ENCODE measurements at places on chromosomes 5 and 9. TPM values are rescaled to one million over a fixed set of nuclear protein-coding genes. Genes with fewer than 3 reads are reported as not detected.

DNA sequence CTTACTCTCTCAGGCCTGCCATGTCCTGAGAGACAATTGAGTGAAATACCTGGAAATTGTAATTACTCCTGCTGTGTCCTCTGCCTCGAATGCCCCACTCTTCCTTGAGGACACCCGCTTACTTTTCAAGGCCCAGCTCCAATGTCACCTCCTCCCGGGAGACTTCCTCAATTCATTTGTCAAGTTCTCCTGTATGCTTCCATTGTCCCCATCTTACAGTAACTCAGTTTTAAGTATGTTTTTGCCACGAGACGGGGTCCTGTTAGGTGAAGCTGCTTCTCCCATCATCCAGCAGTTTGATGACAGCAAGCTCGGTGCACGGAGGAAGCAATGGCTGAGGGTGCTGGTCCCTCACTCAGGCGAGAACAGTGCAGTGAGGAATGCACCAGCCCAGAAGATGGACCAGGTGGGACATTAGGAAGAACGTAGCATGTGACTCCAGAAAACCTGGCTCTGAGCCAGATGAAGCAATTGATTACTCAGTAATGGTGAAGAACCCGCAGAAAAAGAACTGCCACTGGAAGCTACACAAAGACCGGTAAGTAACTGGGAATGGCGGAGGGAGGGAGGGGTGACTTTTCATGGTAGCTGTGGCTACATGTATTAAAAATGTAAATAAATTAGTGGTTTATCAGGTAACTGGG, 274.8 kb downstream of the DENND1A start:
- H3K4me1 ChIP-seq: no peaks in the 10 kb centered on the region
- no peak for DNase-seq
- no peak overlapping the region for H3K4me3 ChIP-seq
- H3K36me3 ChIP-seq: no peaks in the 10 kb centered on the region
- no peak overlapping the region for H3K27ac ChIP-seq
- no peaks in the 10 kb centered on the region for H3K27me3 ChIP-seq

GRCh38 chr5:61817472-61818326, 485.6 kb downstream of the ZSWIM6 start:
- no peak overlapping the region for H3K4me3 ChIP-seq
- no peaks in the 10 kb centered on the region for H3K36me3 ChIP-seq
- no peak overlapping the region for H3K27ac ChIP-seq
- no peaks in the 10 kb centered on the region for H3K27me3 ChIP-seq

DNA sequence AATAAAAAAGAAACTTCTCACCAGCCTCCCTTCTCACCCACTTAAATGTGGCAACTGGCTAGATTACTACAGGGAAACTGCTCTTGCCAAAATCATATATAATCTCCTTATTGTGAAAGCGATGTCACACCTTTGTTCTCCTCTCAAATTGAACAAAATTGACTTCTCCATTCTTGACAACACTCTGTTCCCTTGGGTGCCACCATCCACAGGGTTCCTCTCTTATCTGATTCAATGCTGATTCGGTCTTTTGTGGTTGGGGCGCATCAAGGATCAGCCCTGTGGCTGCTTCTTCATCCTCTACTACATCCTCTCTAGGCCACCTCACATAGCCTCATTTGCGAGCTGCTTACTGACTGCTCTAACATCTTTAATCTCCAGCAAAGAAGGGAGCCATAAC, 86.1 kb downstream of the EDIL3 start:
- peaks cover 2% of the 10 kb centered on the region for H3K27me3 ChIP-seq
- no peak overlapping the region for H3K4me3 ChIP-seq
- H3K4me1 ChIP-seq: peaks cover 4% of the 10 kb centered on the region
- no peaks in the 10 kb centered on the region for H3K36me3 ChIP-seq

DNA sequence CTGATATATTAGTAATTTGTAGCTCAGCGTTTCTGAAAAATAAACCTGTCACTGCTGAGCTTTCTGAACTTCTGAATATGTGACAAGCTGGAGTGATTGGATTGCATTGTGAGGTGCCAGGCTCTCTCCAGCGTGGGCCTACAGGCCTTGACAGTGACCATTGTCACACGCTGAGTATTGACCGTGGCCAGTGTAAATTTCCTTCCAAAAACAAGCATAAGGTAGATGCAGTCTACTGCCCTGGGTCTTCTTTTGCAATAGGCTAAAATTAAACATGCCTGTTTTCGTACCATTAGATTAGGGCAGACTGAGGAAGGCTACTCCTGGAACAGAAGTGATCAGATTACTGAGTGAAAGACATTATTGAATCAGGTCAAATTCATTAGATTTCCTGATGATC, 60.2 kb downstream of the SPEF2 start:
- DNase-seq: no peak
- H3K36me3 ChIP-seq: no peaks in the 10 kb centered on the region
- H3K27ac ChIP-seq: no peak overlapping the region
- no peaks in the 10 kb centered on the region for H3K4me1 ChIP-seq

DNA sequence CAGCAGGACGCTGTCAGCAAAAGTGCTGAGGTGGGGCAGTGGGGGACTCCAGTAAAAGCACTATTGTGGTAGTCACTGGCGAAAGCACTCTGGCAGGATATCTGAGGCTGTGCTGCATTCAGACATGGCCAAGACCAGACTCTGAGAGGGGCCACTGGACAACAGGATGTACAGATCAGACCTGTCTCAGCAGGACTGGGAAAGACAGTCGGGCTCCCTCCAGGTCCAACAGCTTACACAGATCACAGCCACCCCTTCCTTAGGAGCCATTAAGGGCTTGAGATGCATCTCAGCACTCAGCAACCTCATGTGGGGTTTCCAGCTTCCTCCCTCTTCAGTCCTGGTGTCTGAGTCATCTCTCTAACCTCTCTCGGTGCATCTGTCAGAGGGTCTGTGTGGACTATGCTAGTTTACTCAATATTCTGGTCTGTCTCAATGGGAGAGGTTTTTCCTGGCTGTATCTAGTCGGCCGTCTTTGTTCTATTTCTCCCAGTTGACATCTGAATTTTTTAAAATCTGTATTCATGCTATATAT, 154.5 kb downstream of the CWC27 start:
- no peaks in the 10 kb centered on the region for H3K36me3 ChIP-seq
- no peak overlapping the region for H3K27ac ChIP-seq
- no peaks in the 10 kb centered on the region for H3K4me1 ChIP-seq
- no peak overlapping the region for H3K4me3 ChIP-seq
- no peak for DNase-seq

DNA sequence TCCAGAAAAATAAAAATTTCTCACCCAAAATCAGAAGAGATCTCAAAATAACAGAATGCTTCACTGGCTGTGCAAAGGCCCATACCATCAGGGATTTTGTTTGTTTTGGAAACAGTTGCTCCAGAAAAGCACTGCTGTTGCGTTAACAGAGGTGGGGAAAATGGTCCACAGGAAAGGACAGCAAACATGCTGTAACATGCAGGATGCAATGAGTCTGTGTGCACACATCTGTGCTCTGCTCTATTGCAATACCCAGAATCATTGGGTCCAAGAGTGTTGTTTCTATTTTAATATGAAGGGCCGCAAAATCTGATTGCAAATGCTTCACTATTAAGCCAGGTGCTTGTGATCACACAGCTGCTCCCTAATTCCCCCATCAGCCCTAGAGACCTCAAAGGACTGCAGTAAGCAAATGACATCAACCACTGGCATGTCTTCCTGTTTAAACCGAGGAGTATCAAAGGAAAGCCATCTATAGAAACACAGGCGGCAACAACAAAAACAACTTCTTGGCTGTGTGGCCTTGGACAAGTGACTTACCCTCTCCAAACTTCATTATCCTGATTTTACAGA, 141.0 kb downstream of the DCP2 start:
- H3K4me1 ChIP-seq: peaks cover 28% of the 10 kb centered on the region
- H3K4me3 ChIP-seq: no peak overlapping the region
- peaks cover 7% of the 10 kb centered on the region for H3K36me3 ChIP-seq
- no peak overlapping the region for H3K27ac ChIP-seq
- no peaks in the 10 kb centered on the region for H3K27me3 ChIP-seq

GRCh38 chr9:15135164-15135792, 171.7 kb downstream of the TTC39B start:
- no peaks in the 10 kb centered on the region for H3K27me3 ChIP-seq
- H3K4me1 ChIP-seq: no peaks in the 10 kb centered on the region
- no peak overlapping the region for H3K4me3 ChIP-seq
- peak; percentile 25 for DNase-seq
- no peak overlapping the region for H3K27ac ChIP-seq

DNA sequence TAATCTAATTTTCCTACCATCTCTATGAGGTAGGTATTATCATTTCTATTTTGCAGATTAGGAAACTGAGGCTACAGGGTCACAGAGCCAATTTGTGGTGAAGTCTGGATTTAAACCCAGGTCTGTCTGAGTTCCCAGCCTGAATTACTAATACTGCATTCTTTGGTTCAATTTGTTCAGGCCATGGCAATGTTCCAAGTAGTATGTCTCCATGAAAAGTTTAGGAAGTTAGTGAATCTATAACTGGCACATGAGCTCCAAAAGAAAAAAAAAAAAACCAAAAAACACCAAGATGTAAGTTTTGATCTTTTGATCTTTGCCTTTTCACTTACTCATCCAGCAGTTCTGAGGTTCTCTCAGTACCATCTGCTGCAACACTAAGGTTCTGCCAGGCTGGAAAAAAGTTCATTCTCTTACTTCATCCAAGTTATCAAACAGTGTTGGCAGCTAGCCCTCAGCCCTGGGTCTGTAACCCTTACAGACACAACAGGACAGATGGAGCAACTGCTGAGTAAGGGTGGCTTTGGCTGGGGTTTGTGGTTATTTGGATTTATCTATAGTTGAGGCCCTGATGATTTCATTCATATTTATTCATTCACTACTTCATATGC, 4.4 kb upstream of the TMEM268 start:
- DNase-seq: no peak
- peaks cover 13% of the 10 kb centered on the region for H3K4me1 ChIP-seq
- H3K36me3 ChIP-seq: no peaks in the 10 kb centered on the region
- no peak overlapping the region for H3K4me3 ChIP-seq
- H3K27ac ChIP-seq: no peak overlapping the region
- no peaks in the 10 kb centered on the region for H3K27me3 ChIP-seq

DNA sequence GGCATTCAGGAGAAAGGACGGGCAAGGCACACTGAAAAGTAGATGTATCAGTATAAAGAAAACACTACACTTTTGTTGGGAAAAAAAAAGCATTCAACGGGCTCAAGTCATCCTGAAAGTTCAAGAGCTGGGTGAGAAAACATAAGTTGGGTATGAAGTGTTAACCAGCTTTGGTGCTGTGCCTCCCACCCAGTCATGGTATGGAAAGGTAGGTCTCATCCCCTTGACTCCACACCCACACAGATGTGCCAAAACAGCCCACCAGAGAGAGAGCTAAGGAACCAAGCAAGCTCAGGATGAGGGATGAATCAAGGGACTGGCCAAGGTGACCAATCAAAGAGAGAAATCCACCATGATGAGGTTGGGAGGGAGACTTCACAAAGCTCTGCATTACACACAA, 54.7 kb downstream of the ESM1 start:
- no peaks in the 10 kb centered on the region for H3K36me3 ChIP-seq
- no peak overlapping the region for H3K27ac ChIP-seq
- no peak overlapping the region for H3K4me3 ChIP-seq
- no peaks in the 10 kb centered on the region for H3K4me1 ChIP-seq

- peak within 1 kb of the TSS; percentile 49 for H3K4me3 ChIP-seq
- H3K27ac ChIP-seq: peak within 1 kb of the TSS; percentile 85
- peaks cover 94% of the 10 kb centered on the region for H3K4me1 ChIP-seq
- no peaks in the 10 kb centered on the region for H3K27me3 ChIP-seq
- DNase-seq: peak; percentile 76
- no peaks in the 10 kb centered on the region for H3K36me3 ChIP-seq
Observed at GRCh38 chr5:150640311-150641005, at the start of gene SYNPO. SYNPO (plus strand) TSS chr5:150640660; CDS start chr5:150648276, 7,616 bp downstream.

GRCh38 chr9:113807173-113808061, 68.7 kb upstream of the ZNF618 start:
- H3K36me3 ChIP-seq: no peaks in the 10 kb centered on the region
- peaks cover 8% of the 10 kb centered on the region for H3K27me3 ChIP-seq
- DNase-seq: no peak
- H3K4me1 ChIP-seq: no peaks in the 10 kb centered on the region
- H3K4me3 ChIP-seq: no peak overlapping the region

- H3K27me3 ChIP-seq: no peaks in the 10 kb centered on the region
- DNase-seq: no peak
- H3K4me3 ChIP-seq: no peak overlapping the region
- H3K4me1 ChIP-seq: no peaks in the 10 kb centered on the region
Observed at GRCh38 chr5:156182174-156182967, 144.6 kb upstream of the SGCD start.

DNA sequence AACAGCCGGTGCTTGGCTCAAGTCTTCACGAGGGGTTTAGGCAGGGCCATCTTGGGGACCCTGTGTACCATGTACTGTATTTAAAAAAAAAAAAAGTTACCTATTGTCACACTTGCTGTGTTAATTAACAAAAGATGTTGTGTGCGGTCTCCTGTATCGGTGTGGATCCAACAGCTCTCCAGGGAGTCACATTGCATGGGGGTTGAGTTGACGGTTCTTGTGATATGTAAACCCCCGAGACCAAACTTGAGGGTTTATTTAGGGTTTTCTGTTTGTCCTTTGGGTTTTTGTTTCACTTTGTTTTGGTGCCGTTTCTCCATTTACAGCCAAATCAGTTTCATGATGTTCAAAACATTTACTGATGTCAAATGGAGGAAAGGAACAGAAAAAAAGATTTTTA, 22.2 kb downstream of the AMBP start:
- no peaks in the 10 kb centered on the region for H3K4me1 ChIP-seq
- no peaks in the 10 kb centered on the region for H3K27me3 ChIP-seq
- DNase-seq: no peak
- peaks cover 6% of the 10 kb centered on the region for H3K36me3 ChIP-seq
- no peak overlapping the region for H3K4me3 ChIP-seq

- no peaks in the 10 kb centered on the region for H3K36me3 ChIP-seq
- no peaks in the 10 kb centered on the region for H3K27me3 ChIP-seq
- H3K27ac ChIP-seq: no peak overlapping the region
- no peaks in the 10 kb centered on the region for H3K4me1 ChIP-seq
- DNase-seq: no peak
- no peak overlapping the region for H3K4me3 ChIP-seq
Observed at GRCh38 chr5:175214152-175214551, 229.8 kb downstream of the DRD1 start.

DNA sequence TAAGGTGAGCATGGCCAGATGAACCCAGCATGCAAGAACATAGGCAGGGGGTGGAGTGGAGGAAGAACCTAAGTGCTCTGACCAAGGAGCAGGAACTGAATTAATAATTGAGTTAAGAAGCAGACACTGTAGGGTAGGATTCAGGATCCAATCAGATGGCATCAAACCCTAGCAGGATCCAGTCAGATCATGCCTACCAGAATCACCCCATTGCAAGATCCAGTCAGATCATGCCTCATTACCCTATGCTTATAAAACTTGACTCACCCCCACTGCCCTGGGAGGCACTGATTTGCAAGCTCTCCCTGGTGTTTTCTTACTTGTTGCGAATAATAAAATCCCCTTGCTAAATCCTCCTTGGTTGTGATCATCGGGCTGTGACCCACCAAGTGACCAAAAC, 19.7 kb downstream of the TUSC1 start:
- no peaks in the 10 kb centered on the region for H3K4me1 ChIP-seq
- H3K36me3 ChIP-seq: no peaks in the 10 kb centered on the region
- H3K27me3 ChIP-seq: no peaks in the 10 kb centered on the region
- no peak for DNase-seq
- no peak overlapping the region for H3K4me3 ChIP-seq

- peaks cover 14% of the 10 kb centered on the region for H3K4me1 ChIP-seq
- H3K4me3 ChIP-seq: no peak overlapping the region
- no peak overlapping the region for H3K27ac ChIP-seq
- H3K27me3 ChIP-seq: no peaks in the 10 kb centered on the region
Observed at GRCh38 chr5:61969347-61969746, 336.7 kb upstream of the KIF2A start.

Gene MEIKIN
- not detected for polyA plus RNA-seq

Gene CTXN3
- polyA plus RNA-seq: 0.10 TPM

Gene SLC1A3
- polyA plus RNA-seq: 22.2 TPM

Gene PHF24
- 0.04 TPM for polyA plus RNA-seq

Gene PAPPA
- polyA plus RNA-seq: 2.6 TPM

Gene UBAP1
- 85.1 TPM for polyA plus RNA-seq

Gene F2RL2
- polyA plus RNA-seq: not detected

Gene ENHO
- not detected for polyA plus RNA-seq

Gene PRRC1
- polyA plus RNA-seq: 63.1 TPM

Gene NOXA1
- polyA plus RNA-seq: 0.33 TPM
